ENCODE measurements at places on chromosomes 2 and 18.

GRCh38 chr2:33131749-33132148 lies 185.0 kb downstream of the LTBP1 start:
- no peak for DNase-seq

DNA sequence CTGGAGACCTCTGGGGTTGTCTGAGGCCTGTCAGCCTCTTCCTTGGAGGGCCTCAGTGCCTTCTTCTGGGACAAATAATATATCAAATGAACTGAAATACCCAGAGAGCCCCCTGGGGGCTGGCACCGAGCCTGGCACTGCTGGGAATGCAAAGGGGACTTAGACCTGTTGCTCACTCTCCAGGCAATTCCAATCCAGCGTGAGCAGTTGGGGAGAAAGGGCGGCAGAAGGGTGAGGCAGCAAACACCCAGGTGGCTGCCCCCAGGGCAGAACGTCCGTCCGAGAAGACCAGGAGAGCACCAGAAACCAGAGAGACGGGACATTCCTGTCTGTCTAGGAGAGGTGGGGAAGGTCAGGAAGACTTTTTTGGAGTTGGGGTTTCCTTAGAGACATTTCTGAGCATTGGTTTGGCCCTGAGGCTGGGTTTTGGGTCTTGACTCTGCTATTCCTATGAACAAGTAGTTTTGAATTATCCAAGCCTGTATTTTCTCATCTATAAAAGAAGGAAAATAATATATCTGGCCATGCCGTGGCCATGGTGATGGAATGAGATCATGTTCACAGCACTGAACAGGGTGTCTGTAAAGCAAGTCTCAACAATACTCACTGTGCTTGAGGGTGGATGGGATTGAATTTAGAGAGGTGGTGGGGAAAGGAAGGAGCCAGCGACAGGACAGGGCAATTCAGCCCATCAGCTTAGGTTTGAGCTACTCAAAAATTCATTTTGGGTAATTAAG lies 44.3 kb upstream of the ZBTB7C start:
- DNase-seq = no peak

DNA sequence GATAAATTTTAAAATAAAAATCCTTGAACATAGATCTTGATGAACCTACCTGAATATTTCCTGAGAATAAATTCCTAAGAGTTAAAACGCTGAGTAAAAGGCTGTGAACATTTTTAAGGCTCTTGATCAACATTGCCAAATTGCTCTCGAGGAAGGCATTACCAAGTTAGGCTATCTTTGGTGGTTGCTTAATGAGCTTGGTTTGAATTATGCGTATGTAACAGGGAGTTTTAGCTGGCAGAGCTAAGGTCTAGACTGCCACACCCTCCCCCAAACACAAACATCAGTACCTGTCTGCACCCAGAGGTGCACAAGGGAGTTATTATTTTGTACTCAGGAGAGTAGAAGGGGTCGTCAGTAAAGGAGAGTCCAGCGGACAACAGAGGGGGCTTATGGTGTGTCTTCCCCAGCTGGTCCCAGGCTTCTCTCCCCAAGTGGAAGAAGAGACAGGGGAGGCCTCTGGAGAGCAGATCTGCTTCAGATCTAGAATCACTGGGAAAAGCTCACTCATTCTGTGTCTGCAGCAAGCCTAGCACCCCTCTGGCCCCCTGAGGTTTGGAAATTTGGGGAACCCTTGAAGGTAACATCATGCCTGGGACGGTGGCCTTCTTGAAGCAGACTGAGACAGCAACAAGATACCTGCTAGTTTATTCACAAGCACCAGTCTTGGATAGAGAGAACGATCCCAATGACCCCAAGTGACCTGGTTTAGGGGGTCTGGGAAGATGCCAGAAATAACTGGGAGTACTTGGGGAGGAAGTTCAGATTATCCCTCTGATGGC lies 197.2 kb upstream of the ID2 start:
- no peak for DNase-seq

- no peak for DNase-seq
Observed at GRCh38 chr2:13113002-13113401, 396.3 kb downstream of the TRIB2 start.
